GM04503 (cell line): ENCODE measurements at places on chromosomes 3 and 15.
A peak's percentile ranks its signal among the peaks of the same experiment; 100 is the strongest.

GRCh38 chr3:143831994-143832393 lies 16.3 kb downstream of the SLC9A9 start:
- DNase-seq: no peak

- DNase-seq: no peak
Measured at GRCh38 chr3:36175916-36176461, 204.3 kb upstream of the STAC start.

GRCh38 chr3:48596157-48596556 lies 1.0 kb upstream of the COL7A1 start:
- DNase-seq: no peak

DNA sequence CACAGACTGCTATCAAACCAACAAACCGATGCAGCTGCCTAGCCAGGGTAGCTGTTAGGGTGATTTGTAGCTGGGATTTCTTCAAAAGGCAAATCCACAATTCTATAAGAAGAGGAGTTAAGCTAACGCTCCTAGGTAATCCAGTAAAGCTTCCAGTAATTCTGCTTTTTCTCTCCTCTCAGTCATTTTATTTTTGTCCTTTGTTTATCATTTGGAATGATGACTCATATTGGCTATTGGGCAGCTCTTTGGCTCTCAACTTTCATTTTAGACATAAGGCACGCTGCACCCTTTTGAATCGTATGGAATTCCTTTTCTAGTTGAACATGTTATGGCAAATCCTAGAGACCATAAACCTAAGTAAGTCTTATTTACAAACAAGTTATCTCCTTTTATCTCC lies 53.2 kb upstream of the PPARG start:
- no peak for DNase-seq

DNA sequence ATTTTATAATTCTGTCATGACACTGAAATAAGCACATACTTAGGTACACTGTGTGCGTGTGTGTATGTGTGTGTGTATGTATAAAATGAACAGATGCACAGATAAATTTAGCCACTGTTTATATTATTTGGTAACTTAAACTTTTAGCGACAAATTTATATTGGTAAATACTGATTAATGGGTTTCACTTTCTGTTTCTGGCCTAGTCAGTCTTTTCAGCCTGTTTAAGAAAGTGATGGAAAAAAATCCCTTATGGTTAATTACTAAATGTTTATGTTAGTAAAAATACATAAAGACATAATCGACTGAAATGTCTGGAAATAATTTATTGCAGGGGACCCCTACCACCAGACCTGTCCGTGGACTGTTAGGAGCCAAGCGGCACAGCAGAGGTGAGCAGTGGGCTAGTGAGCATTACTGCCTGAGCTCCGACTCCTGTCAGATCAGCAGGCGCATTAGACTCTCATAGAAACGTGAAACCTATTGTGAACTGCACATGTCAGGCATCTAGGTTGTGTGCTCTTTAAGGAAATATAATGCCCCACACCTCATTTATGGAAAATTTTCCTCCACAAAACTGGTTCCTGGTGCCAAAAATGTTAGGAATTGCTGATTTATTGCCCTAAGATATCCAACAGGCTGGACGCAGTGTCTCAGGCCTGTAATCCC lies 717.4 kb downstream of the SI start:
- DNase-seq: no peak

DNA sequence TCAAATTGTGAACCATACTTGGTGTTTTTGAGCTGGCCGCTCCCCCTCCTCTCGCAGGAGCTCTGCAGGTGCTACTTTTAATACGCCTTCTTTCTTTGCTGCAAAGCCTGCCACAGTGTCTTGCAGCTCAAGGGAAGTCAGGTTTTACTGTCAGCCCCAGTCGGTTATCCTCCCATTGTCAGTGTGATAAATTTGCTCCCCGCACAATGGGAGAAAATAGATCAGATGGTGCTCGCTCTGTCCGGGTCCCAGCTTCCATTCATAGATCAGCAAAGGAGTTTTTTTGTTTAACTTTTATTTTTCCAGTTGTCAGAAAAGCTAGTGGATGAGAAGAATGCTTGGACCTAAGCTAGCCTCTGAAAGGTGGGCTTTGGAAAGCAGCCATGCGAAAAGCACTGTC lies 207.7 kb downstream of the RYR3 start:
- no peak for DNase-seq

- DNase-seq: no peak
Measured at GRCh38 chr3:11655196-11655928, 11.6 kb upstream of the VGLL4 start.

- no peak for DNase-seq
Measured at GRCh38 chr15:70192490-70192889, 94.8 kb upstream of the TLE3 start.

DNA sequence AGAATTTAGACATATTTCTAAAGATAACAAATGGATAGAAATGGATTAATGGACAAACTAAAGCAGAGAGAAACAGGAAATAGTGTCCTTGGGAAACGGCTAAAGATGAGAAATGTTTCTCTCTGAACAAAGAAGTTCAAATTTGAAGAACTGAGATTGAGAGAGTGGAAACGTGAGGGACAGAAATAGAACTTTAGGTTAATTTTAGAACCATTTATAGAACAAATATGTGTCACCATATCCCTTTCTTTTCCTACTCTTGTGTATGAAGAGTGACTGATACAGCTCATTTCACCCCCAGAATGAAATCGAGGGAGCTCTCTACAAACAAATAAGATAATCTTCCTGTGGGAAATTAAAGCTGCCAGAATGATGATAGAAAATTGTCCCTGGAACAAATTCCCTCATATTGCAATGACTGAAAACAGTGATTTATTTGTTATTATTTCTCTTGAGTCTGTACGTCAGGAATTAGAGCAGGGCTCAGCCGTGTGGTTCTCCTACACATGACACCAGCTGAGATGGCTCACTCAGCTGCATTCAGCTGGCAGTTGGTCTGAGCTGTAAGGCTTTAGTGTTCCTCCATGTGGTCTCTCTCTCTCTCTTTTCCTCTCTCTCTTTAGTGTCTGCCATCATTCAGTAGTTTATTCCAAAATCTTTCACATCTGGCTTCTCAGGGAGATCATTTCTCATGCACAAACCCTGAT lies 46.6 kb upstream of the ARPP21 start:
- DNase-seq: no peak

- no peak for DNase-seq
Measured at GRCh38 chr3:98800401-98800800, 37.3 kb downstream of the ST3GAL6 start.

DNA sequence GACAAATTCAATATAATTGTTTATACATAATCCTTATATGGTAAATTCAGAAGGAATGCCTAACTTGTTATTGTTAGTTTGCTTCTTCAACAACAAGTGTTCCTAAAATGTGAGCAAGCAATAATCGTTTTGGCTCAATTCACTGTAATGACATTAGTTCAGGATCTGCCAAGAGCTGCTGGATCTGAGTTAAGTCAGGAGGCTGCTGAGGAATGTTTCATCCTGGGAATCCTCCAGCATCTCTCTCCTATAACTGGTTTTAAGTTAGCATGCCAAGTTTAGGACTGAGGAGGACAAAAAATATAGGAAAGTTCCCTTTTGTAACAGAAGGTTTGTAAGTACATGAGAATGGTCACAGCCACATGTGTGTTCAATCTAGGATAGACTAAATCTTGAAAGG lies 4.9 kb upstream of the GTF2A2 start:
- peak; percentile 32 for DNase-seq

GRCh38 chr3:65595222-65596028 lies 443.3 kb downstream of the MAGI1 start:
- no peak for DNase-seq

- no peak for DNase-seq
Measured at GRCh38 chr15:26065723-26066122, 202.6 kb upstream of the ATP10A start.

DNA sequence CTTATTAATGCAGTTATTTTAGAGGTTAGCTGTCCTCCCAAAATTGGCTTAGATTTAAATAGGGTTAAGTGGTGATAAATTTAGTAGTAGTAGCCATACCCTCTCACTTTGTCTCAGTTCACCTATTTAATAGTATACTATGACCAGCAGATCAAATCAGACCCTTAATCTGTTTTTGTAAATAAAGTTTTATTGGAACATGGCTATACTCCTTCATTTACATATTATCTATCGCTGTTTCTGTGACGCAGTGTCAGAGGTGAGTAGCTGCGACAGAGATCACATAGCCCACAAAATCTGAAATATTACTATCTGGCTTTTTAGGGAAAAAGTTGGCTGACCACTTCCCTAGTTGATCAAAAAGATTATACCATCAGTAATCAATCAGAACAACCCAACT lies 113.2 kb downstream of the FILIP1L start:
- DNase-seq: no peak

DNA sequence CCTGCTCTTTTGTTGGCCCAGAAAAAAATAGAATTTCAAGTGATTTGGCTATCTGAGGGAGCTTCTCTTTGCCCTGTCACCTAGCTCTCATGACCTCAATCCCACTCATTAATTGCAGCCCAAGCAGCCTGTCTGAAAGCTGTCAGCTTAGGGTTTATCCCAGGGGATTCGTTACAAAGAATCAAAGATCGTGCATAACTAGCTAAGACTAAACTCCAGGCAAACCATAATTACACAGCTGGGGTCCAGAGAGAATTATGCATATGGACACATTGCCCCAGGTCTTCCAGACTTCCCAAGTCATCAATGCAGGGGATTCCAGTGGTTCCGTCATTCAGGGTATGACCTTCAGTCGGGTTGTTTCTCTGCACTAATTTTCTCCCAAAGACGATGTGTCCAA lies 91.6 kb upstream of the CBLB start:
- DNase-seq: no peak

DNA sequence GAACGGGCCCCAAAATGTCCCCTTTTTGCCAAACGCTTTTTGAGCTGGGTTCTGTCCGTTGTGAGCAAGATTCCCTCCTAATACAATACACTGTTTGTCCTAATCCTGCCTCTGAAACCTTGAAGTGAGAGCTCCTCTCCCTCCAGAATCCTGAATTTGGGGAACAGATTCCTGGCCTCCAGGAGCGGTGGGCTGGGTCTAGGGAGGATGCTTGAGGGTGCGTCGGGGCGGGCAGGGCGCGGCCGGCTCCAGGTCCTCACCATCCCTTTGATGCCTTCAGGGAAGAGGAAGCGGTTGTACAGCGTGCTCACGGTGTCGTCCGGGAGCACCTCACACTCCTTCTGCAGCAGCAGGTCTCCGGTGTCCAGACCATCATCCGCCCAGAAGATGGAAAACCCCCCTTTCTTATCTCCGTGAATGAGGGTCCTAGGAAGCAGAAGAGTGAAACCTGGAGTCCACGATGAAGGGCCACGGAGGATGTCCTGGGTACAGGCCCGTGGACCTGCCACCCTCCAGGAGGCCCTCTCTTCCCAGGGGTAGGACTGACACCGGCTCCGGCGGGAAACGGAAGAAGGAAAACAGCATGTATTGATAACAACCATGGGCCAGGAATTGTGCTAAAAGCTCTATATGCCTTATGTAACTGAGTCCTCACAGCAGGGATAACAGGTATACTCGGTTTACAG lies 23.2 kb downstream of the ALDH1L1 start:
- DNase-seq: no peak

- DNase-seq: no peak
Measured at GRCh38 chr3:45881078-45882022, 5.0 kb upstream of the CCR9 start.

GRCh38 chr3:2554656-2555055 lies 456.0 kb downstream of the CNTN4 start:
- no peak for DNase-seq

GRCh38 chr3:131397889-131398288 lies 16.3 kb downstream of the NUDT16 start:
- no peak for DNase-seq

DNA sequence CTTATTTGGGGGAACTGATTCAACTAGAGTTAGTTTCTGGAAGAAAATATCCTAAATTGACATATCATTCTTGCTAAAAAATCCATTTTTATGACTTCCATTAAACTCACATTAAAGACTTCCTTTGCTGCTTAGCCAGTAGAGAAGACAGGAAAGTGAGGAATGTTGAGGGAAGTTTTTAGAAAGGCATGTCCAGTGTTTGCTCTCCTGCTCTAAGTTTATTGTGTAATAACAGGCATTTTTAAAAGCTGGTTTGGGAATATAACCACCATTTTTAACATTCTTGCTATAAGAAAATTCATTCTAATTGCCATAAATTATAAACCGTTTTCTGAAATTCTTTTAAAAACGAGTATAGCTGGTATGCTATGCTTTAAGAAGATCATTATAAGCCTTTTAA lies 428.0 kb downstream of the RAP2B start:
- no peak for DNase-seq

DNA sequence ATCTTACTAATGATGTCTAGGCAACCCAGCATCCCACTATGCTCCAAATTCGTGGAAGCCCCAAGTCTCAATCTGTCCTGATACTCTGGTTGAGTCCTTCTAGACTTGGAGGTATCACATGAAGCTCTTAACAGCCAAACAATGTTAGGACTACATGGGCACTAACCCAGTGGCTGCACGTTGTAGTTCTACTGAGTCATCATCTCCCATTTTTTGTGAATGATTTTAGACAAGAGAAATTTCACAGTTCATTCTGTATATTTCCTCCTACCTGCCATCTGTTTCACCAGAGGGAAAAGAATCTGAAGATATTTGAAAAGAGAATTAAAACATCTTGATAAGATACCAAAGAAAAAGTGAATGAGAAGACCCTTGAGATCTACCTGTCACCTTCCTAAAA lies 9.8 kb upstream of the WWTR1 start:
- no peak for DNase-seq

- no peak for DNase-seq
Measured at GRCh38 chr3:122430371-122430770, 14.5 kb upstream of the WDR5B start.

DNA sequence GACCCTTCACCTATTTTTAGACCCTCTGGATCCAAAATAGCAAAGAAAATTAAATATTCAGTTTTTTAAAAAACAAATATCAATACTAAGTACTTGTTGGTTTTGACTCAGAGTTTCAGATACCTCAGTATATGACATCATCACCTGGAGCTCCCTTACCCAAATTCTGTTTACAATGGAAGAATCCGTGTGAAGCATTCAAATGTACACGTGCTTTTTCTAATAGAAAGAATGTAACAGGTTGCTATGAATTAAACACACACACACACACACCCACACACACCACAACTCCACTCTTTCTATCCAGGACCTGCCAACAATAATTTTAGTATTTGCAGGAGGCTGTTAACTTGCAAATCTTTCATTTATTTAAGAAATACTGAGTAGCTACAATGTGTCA lies 221.8 kb downstream of the THRB start:
- no peak for DNase-seq
